ENCODE measurements at places on chromosomes 2 and 18. TPM values are rescaled to one million over a fixed set of nuclear protein-coding genes. Genes with fewer than 3 reads are reported as not detected.

The GPR35 gene
- total RNA-seq, result 3.3 TPM

DNA sequence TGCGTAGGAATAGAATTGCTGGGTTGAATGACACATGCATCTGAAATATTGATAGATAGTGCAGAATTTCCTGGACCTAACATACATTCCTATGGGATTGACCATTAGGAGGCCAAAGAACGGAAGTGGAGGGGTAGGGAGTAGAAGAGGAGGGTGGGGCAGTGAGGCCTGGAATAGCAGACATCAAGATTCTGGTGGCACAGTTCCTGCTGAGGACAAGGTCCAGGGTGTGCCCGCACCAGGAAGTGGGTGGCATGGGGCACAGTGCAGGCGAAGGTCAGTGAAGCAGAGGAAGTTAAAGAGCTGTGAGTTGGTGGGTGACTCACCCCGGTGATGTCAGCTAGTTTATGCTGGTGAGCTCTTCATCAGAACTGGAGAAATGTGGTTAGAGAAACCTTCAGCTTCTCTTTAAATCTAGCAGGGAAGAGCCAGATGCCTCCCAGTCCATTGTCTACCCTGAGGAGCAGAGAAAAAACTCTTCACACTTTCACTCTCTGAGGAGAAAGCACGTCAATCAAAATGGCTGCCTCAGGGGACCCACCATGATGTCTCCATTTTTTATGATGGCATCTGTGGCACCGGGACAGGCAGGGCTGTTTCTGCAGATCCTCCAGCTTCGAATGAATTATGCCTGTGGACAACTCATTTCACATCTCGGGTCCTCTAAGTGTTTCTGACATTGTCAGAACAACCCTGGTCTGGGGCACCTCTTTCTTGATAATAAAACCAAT lies 55.9 kb upstream of the CTLA4 start:
- no peak for DNase-seq
- H3K27me3 ChIP-seq, result no peaks in the 10 kb centered on the region
- no peaks in the 10 kb centered on the region for H3K36me3 ChIP-seq
- no peaks in the 10 kb centered on the region for H3K4me1 ChIP-seq
- no peak overlapping the region for H3K27ac ChIP-seq

- no peaks in the 10 kb centered on the region for H3K4me1 ChIP-seq
- no peak overlapping the region for H3K4me3 ChIP-seq
- no peaks in the 10 kb centered on the region for H3K36me3 ChIP-seq
- H3K27me3 ChIP-seq, result no peaks in the 10 kb centered on the region
Measured at GRCh38 chr2:184178229-184178628, 420.1 kb upstream of the ZNF804A start.

- DNase-seq, result no peak
- no peaks in the 10 kb centered on the region for H3K27me3 ChIP-seq
- H3K4me3 ChIP-seq, result no peak overlapping the region
Measured at GRCh38 chr2:52976143-52976949, 791.3 kb upstream of the CHAC2 start.
